ENCODE measurements at places on chromosomes 7 and 10.
A peak's percentile ranks its signal among the peaks of the same experiment; 100 is the strongest.

DNA sequence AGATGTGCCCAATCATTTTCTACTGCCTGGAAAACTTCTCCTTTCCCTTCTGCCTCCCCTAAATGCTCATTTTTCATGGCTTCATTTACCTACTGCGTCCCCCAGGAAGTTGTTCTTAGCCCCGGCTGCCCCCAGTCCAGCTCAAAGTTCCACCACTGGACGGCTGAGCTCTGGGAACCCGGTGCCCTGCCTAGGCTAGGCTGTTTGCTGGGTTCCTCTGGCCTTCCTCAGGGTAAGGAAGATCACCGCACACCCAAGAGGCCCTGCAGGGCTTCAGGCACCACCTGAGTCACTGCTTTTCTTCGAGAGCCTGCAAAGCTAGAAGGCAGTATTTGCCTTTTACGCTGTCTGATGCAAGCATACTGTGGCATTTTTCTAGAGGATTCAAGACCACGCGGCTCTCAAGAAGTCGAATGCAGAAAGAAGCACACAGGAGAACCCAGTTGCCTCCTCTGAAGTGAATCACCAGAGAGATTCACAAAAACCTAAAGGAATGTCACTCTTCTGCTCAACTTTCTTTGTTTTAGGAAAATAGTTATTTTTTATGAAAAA, 46.7 kb upstream of the ZMIZ1 start:
- DNase-seq: no peak

DNA sequence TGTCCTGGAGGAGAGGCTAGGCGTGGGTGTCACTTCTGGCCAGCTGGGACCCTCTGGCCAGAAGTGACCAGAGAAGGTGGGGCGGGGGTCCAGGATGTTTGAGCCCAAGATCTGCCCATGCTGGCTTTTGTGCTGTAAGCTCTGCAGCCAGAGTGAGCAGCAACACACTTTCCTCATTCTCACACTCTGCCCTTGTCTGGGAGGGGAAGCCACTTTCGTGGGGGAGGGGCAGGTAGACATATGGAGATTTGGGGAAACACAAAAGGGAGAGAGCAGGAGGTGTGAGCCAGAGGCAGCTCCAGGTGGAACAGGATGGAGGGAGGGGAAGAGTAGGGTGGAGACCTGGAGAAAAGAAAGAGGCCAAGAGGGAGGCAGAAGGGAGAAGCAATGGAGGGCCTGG, 31.5 kb upstream of the ADCYAP1R1 start:
- no peak for DNase-seq

DNA sequence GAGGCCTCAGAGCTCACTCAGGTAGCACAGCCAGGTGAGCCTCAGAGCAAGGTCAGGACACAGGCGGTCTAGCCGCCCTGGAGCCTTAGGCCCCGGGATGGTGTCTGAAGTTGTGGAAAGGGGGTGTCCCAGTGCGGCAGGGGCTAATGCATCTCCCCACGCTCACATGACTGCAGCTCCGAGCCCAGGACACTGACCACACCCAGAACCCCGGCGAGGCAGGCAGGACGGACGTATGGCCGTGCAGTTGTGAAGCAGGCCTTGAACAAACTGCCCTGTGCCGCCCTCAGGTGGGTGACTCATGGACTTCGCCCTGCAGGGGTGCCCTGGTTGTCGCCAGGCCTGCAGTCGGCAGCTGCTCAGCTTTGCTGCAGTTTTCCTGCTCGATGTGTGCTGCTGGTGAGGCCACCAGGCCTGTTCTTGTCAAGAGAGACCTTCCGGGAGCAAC, 5.0 kb upstream of the PRKAR1B start:
- no peak for DNase-seq

- peak; percentile 15 for DNase-seq
These were observed 87.8 kb downstream of the TBXAS1 start for GRCh38 chr7:139916717-139917395.

DNA sequence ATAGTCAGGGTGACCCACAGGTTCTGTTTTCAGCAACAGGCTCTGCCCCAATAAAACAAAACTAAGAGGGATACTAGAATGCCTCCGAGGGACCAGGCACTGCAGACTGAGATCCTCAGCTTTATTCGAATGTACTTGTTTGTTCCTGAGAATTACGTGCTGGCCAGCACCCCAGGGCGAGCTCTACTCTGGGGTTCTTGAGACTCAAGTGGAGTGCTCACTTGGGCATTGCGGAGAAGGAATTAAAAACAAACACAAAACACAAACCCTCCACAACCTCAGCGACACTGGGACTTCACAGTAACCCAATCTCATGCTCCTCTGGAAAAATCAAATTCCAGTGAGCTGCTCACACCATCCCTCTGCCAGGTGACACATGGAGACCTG, 250.7 kb downstream of the TNS3 start:
- DNase-seq: no peak

GRCh38 chr10:42939237-42939636, 137.6 kb upstream of the RET start:
- no peak for DNase-seq

Measured in urothelium cell line (cell line).